ENCODE measurements at places on chromosomes 1 and 21.

DNA sequence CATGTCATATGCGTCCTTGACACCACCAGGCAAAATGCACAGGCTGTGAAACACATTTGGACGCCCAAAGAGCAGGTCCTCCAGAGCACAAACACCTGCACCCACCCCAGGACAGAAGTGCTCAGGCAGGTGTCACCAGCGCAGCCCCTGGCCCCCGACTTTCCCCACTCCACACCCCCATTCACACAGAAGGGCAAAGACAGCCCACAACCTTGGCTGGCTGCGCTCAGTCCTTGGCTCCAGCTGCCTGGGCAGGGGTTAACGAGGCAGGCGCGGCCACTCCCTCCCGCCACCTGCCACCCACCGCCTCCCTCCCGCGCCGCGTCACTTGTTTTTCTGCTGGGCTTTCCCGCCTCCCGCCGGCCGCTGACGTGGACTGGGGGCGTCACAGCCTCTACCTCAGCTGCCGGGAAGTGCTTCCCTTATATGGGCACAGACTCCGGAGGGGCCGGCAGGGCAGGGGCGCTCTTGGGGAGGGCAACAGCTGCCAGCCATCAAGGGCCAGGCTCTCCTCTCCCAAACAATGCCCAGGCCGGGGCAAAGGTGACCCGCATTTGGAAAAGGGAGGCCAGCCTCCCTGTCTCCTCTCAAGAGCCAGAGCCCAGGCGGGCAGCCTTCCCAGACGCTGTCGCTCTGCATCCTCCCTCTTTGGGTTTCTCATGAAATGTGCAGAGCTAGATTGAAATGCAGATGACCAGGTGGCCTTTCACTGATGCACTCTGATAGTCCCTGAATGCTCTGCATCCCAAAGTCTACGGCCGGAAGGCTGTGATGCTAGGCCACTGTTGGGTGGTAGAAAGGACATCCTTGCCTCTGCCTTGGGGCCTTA is 14.8 kb upstream of the BTG2 start:
- peak; percentile 97 for DNase-seq

GRCh38 chr1:107833061-107833460 is 131.9 kb downstream of the VAV3 start:
- no peak for DNase-seq

DNA sequence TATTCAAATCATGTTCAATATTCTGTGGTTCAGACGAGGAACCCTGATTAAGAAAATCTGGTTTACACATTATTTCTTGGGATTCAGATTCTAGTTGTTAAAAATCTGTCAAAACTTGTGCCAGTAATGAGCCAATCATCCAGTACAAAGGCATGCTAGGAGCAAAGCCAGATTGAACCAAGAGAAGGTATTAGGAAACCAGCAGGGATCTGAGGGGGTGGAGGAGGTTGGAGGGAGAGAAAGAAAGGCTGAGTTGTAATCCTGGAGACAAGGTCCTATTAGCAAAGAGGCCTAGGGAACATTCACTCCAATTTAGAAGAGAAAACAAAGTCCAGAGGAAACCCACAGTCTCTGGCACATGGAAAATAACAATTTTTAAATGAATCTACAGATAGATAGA is 352.9 kb downstream of the LTN1 start:
- DNase-seq = no peak

DNA sequence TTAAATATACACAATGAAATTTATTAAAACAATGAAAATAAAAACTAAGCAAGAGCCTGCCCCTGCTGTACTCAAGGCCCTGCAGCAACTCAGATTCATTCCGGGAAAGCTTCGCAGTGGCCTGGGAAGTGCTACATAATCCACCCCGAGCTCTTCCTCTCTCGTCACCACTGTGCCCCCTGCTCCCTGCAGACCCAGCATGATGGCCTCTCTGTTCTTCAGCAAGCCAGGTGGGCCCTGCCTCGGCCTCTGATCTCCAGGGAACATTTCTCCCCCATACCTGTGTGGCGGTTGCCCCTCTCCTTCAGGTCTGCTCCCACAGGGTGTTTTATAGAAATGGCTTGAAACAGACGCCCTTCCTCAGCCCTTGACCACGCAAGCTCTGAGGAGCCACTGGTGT is 10.6 kb downstream of the RNF187 start:
- no peak for DNase-seq

- DNase-seq = no peak
Observed at GRCh38 chr1:5683446-5683845, 308.8 kb downstream of the NPHP4 start.

- peak; percentile 67 for DNase-seq
Observed at GRCh38 chr1:202315576-202316168, 26.1 kb downstream of the UBE2T start.

DNA sequence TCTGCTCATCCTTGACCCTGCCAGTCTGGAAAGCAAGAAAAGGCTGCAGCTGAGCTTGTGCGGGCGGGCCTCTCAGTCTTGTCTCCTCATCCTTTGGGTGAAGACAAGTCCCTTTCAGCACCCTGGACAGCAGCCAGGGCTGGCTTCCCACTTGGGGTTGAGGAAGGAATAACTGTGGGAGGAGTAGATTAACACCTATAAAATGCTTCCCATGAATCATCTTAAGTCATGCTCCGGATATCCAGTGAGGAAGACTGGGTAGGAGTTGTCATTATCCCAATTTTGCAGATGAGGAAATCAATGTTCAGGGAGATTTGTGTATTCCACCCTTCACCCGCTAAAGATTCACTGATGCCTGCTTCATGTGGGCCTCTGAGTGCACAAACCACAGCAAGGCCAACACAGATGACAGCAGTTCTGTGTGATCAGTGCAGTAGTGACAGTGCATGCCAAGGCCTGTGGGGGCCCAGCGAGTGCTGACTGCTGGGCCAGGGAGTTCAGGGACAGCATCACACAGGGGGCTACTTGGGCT is 20.1 kb upstream of the COL16A1 start:
- peak; percentile 40 for DNase-seq

- DNase-seq = peak; percentile 58
Observed at GRCh38 chr1:64744492-64745180, at the start of gene RAVER2. Gene RAVER2 (plus strand): TSS chr1:64745075. CDS start chr1:64745173, 98 bp downstream.

DNA sequence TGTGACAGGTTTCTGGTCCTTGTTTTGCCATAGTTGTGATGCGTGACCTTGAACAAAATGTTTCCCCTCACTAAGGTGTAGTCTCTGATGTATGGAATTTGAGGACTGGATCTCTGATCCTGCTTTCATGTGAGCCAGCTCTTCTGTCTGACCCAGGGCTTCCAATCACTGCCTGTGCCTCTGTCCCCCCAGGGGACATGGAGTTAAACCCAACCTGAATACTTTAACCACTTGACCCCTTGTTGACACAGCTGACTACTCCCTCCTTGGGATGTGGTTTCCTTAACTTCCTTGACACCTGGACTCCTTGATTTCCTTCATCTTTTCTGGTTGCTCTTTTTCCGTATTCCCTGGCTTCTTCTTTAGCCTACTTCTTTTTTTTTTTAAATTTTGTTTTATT is 36.0 kb upstream of the SSBP3 start:
- DNase-seq = no peak

Measured in stimulated activated CD4-positive, alpha-beta T cell treated with anti-CD3 and anti-CD28 coated beads, Interleukin-4, amount 100 ng/mL, for 4 hours (primary cell).